ENCODE measurements at places on chromosomes 2 and 18.

DNA sequence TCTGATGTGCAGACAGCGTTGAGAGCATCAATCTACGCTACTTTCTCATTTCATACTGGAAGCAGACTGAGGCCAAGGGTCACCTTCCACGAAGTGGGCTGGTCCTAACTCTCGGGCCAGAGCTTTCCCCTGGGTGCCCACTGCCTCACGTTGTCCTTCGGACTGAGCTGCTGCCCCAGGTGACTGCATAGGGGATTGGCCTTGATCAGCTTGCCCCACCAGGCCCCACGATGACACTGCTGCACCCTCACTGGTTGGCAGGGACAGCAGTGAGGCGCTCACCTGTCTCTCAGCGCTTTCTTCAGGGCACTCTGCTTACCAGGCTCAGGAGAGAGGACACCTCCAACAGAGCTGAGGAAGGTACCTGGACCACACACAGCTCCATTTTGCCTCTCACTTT is 47.3 kb downstream of the CABLES1 start:
- DNase-seq, result no peak

GRCh38 chr2:116680256-116680936 is 1134.1 kb upstream of the DDX18 start:
- no peak for DNase-seq

DNA sequence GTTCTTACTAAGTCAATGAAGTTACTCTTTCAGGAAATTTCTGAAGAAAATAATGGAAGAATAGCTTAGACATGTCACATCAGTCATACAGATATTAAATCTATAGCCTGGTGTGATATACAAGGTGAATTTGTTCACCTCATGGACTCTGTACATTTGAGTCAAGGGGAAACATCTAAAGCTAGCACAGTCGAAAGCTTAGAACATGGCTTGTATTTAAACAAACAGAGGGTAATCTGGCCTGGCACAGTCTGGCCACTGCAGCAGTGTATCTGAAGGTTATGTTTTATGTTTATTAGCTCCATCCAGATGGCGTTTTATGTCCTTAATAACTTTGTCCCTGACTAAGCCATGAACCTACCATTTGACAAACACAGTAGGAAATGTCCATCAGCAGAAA is 817.3 kb downstream of the SATB2 start:
- DNase-seq, result no peak

- DNase-seq, result no peak
Measured at GRCh38 chr2:98759827-98760625, 29.1 kb upstream of the MGAT4A start.

GRCh38 chr2:10091182-10091888 is 11.1 kb upstream of the CYS1 start:
- DNase-seq, result no peak

DNA sequence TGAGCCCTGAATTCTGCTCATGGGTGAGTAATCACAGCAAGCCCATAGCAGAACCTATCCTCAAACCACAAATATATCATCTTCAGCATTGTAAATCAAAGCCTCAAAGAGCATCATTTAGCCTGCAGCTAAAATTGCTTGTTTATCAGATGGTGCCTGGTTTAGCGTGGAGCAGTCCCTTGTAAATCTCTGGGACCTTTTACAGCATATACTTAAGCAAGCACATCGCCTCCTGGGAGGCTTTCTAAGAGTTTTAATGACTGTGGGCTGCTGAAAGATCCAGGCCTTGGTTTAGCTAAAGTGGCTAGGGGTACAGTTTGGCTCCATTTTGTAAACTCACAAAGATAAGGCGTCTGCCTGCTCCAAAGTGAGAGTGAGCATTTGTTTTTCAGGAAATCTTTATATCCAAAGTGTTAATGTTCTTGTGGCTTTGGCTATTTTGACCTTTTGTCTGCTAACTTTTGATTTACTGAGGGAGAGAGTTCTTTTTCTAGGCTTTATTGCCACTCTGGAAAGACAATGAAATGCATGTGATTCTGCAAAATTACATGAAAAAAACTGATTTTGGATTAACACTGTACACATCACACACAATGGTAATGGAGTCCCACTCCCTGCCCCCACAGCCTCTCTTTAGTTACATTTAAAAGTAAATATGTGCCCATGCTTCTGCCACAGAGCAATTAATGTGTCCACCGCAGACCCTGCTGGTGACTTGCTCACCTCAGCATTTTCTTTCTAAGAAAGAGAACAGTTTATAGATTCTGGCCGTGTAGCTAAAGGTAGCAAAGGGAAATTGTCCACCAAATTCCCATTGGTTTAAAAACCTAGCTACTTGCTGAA is 194.8 kb downstream of the LNPK start:
- no peak for DNase-seq

DNA sequence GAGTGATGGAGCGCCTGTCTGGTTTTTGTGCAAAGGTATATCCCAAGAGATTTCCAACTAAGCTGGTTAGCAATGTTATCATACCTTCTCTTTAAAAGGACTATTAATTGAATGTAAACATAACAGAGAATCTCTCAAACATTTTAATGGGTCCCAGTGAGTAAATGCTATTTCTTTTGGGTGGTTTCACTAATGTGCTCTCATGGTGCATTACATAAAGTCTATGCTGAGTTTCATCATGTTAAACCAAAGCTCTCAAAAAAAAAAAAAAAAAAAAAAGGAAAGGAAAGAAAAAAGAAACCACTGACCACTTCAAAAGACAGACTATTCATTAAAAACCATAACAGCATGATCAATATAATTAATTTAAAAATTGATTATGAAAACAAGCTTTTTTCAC is 119.1 kb upstream of the SCN1A start:
- DNase-seq, result no peak

DNA sequence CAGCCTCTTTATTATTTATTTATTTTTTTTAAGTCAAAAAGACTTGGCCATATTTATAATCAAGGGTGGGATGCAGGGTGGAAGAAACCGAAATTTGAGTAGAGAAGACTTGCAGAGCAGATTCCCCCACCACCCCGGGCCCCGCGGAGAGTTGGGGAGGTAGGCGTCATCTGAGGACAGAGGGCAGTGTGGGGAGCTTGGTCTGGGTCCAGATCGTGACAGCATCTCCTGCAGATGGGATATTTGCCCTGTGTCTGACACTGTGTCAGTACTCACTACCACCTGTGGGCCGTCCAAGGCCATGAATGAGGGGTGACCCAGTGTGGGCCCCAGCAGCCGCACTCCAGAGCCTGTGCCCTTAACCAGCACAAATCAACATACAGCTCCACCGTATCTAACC is 10.5 kb upstream of the PRELID3A start:
- DNase-seq, result no peak

DNA sequence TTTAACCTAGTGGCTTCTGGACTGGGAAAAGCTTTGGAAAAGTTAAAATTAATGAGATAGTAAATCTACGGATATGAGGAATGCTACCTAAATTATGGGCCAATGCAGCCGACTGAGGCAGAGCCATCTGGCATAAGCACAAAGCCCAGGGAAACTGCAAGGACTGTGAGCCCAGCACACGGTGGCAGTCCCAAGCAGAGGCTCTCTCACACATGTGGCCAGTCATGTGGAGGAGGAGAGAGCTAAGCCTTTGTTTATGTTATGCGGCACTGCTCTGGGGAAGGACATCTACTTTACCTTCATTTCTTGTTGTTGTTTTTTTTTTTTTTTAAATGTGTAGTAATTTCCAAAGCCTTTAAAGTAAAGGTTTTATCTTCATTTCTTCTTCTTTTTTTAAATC is 267.0 kb downstream of the STK39 start:
- no peak for DNase-seq

DNA sequence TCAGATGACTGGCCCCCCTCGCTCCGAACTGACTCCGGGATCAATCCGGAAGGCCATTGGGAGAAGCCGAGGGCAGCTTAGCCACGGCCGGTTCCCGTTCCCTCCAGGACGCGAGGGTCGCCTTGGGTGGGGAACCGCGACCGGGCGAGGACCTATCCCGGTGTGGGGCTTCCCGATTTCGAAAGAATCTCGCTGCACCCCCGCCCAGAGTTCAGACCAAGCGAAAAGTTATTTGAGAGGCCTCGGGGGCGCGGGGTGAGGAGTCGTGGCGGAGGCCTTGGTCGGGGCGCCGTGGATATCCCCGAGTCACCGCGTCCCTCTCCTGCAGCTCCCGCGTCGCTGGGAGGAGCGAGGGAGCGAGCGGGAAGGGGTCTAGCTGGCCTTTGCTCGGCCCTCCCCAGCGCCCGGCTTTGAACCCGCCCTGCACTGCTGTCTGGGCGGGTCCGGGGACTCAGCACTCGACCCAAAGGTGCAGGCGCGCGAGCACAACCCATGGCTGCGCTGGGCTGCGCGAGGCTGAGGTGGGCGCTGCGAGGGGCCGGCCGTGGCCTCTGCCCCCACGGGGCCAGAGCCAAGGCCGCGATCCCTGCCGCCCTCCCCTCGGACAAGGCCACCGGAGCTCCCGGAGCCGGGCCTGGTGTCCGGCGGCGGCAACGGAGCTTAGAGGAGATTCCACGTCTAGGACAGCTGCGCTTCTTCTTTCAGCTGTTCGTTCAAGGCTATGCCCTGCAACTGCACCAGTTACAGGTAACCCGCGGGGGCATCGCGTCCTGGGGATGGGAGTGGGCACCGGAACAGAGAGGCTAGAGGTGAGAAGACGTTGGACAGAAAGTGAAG is at the start of gene CYP27A1:
CYP27A1 (plus strand) TSS at position 457 of the 837 bp plus-strand sequence; CDS start at position 493, 36 bp downstream.
- DNase-seq, result no peak

DNA sequence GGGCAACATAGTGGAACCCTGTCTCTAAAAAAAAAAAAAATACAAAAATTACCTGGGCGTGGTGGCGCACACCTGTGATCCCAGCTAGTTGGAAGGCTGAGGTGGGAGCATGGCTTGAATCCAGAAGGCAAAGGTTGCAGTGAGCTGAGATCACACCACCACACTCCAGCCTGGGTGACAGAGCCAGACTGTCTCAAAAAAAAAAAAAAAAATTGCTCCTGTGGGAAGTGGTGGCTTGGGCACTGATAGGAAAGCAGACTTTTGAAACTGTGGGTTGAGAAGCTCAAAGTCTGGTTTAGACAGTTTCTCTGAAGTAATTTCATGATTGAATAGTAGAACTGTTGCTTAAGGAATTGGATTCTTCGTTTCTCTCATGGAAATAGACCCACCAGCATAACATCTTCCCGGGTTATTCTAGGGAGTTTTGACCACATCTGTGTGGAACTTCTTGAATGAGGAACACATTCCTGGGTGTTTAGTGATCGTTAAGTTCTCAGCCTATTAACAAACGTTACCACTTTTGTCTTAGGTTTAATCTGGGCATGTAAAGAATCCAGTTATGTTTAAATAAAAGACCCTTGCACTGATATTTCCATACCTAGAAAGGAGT is 33.5 kb downstream of the GRHL1 start:
- no peak for DNase-seq

- DNase-seq, result no peak
Measured at GRCh38 chr2:24011250-24012104, 1.6 kb downstream of the MFSD2B start.

- DNase-seq, result no peak
Measured at GRCh38 chr2:101311696-101312017, 3.2 kb upstream of the RNF149 start.

DNA sequence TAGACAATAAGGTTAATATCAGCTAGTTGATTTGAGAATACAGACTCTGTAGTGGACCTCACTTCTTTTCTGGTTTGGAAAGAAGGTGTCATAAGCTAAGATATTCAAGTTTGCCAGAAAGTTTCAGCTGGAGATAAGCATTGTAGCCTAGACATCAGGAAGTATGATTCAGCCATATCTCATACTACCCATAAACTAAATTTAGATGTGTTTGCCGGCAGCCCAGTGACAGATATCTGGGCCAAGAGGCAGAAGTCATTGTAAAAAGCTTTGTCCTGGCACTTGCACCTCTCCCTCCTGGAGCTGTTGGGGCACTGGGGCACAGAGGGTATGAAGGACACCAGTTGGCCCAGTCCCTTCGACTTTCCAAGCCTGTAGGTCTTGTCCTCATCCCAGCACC is 128.0 kb downstream of the EPHA4 start:
- no peak for DNase-seq

- DNase-seq, result no peak
Measured at GRCh38 chr2:191521608-191522208, 156.2 kb upstream of the NABP1 start.

DNA sequence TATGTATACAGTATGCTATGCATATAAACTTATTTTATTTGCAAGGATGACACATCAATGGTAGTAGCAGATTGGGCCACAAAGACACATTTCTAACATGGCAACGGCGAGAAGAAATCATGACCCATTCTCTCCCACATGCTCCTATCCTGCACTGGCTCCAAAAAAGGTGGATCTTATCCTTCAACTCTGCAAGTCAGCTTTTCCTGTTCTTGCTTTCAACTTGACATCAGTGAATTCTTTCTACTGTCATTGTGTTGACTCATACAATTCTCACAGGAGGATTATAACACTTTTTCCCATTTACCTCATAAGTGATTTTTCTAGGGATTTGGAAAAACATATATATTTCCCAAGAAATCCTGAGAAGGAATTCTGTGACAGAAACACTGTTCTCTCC is 53.1 kb downstream of the ACVR1 start:
- DNase-seq, result no peak

- no peak for DNase-seq
Measured at GRCh38 chr2:236663287-236664101, 93.9 kb downstream of the ACKR3 start.

DNA sequence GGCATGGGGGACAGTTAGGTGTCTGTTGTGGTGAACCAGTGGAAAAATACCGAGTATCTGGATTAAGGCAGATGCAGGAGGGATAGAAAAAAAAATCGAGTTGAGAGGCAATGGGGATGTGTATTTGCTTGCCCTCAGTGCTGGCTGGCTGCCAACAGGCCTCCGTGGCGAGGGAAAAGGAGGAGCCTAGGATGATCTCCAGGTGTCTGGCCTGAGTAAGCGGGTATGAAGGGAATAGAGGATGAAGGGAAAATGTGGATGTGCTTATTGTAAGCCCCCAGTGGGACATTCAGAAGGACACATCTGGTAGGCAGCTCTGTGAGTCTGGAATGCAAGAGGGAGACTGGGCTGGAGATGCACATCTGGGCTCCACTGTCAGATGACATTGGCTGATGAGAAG is 22.8 kb downstream of the KCNS3 start:
- DNase-seq, result no peak

- DNase-seq, result no peak
Measured at GRCh38 chr18:77162580-77162979, 30.0 kb upstream of the MBP start.

Data from naive thymus-derived CD8-positive, alpha-beta T cell (primary cell).